CD8-positive, alpha-beta memory T cell (primary cell): ENCODE measurements at places on chromosomes 5 and 9. TPM values are rescaled to one million over a fixed set of nuclear protein-coding genes. Genes with fewer than 3 reads are reported as not detected.

Gene UAP1L1
- total RNA-seq: 15.5 TPM

Gene AJM1
- 3.2 TPM for total RNA-seq

Gene FRRS1L
- total RNA-seq: not detected

GRCh38 chr9:7300484-7300883 lies 499.1 kb downstream of the DMAC1 start:
- H3K4me3 ChIP-seq: no peak overlapping the region
- H3K4me1 ChIP-seq: no peaks in the 10 kb centered on the region
- H3K27ac ChIP-seq: no peak overlapping the region
- no peaks in the 10 kb centered on the region for H3K36me3 ChIP-seq
- DNase-seq: no peak

Gene FRMPD1
- total RNA-seq: not detected

Gene CD72
- total RNA-seq: 6.5 TPM
